ENCODE measurements at places on chromosomes 1 and 21.

- peak; percentile 59 for DNase-seq
Observed at GRCh38 chr1:86197206-86197855, 40.8 kb upstream of the COL24A1 start.

DNA sequence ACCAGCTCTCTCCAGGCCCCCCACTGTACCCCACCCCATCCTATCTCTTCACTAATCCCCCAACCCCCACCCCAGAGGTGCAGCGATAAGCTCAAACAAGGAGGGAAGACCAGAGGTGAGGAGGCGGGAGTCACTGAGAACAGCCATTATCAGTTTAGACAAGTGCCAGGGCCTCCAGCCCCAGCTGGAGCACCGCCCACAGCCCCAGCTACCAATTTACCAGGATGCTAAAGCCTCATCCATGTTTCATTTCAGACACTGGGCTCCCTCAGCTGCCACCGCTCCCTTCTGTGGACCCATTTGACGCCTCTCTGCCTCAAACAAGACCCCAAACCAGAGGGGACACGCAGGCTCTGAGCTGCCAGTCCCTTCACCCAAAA lies 80.6 kb downstream of the DISP3 start:
- no peak for DNase-seq

DNA sequence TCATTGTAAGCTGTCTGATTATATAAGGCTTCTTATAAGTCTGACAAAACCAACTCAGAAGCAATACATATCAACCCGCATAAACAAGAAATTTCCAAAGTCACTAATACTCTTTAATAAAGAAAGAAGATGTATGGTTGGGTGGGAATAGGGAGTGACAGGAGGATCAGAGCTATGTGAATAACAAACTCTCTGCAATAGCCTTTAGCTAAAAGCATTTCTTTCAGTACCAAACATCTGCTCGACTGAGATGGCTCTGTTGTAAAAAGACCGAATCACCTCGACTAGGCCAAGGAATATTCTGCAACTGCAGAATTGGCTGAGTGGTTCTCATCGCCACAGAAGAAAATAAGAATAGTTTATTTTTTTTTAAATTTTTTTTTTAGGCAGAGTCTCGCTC lies 39.3 kb upstream of the MUTYH start:
- DNase-seq: no peak

DNA sequence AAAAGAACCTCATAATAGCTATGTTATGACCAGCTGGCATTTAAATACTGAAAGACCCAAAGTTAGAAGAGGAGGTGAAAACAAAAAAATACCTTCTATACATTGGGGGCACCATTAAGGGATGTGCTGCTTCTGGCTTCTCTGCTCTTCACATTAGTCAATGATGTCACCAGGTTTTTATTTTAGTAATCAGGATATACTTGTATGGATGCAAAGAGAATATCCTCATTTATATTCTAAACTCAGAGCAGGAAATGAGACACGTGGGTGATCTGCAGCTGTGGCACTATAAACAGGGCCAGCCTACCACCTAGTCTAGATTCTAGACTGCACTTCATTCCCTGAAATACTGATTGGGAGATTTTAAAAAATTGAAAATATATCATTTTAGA lies 51.2 kb downstream of the WLS start:
- DNase-seq: no peak

GRCh38 chr1:24919791-24920532 lies 10.1 kb downstream of the RUNX3 start:
- no peak for DNase-seq
